ENCODE measurements at places on chromosomes 6 and 20. TPM values are rescaled to one million over a fixed set of nuclear protein-coding genes. Genes with fewer than 3 reads are reported as not detected.

Gene ADGB
- not detected for total RNA-seq

Gene MUC21
- not detected for total RNA-seq

Gene PSMA7
- 342 TPM for total RNA-seq

Gene AGER
- total RNA-seq: 0.14 TPM

Gene TMEM14B
- total RNA-seq: 79.8 TPM

Gene TNFRSF21
- total RNA-seq: 17.9 TPM

Gene AK9
- 1.6 TPM for total RNA-seq

Gene SLC17A1
- total RNA-seq: not detected

Gene OPRM1
- not detected for total RNA-seq

Gene HCK
- total RNA-seq: not detected

Gene OPRL1
- 1.6 TPM for total RNA-seq

Gene ZNF391
- total RNA-seq: 0.92 TPM

Gene CPNE5
- total RNA-seq: 0.55 TPM

Gene IRAK1BP1
- total RNA-seq: 3.7 TPM

Gene RIOK1
- total RNA-seq: 21.1 TPM

Gene GPR63
- total RNA-seq: 1.4 TPM

Gene SLC22A1
- total RNA-seq: 0.92 TPM

Gene TTLL9
- under 0.01 TPM for total RNA-seq

Gene MRPS18A
- 46.6 TPM for total RNA-seq

Gene TMX4
- total RNA-seq: 64.4 TPM

Gene CRISP3
- not detected for total RNA-seq

Gene COL9A3
- 0.57 TPM for total RNA-seq

Gene LST1
- not detected for total RNA-seq

Gene DYNLT2
- total RNA-seq: 0.65 TPM

Gene IMPG1
- total RNA-seq: not detected

Gene TRAPPC3L
- 0.14 TPM for total RNA-seq

Gene SALL4
- 0.28 TPM for total RNA-seq

Gene ECT2L
- total RNA-seq: not detected

Gene GSTA4
- 37.3 TPM for total RNA-seq
